Aortic smooth muscle cell (primary cell): ENCODE measurements at places on chromosomes 16 and 17. TPM values are rescaled to one million over a fixed set of nuclear protein-coding genes. Genes with fewer than 3 reads are reported as not detected.

The EZH1 gene
- 14.9 and 15.6 TPM in 2 replicates for total RNA-seq

The ATP2A3 gene
- 0.79 and 2.0 TPM in 2 replicates for total RNA-seq

The CLEC10A gene
- 0.19 TPM in 1 of 2 replicates, not detected in the other for total RNA-seq

The FUS gene
- 35.0 and 37.7 TPM in 2 replicates for total RNA-seq

The ALOX12B gene
- total RNA-seq = not detected in 2 replicates

The HP gene
- not detected in 2 replicates for total RNA-seq

The CHST5 gene
- total RNA-seq = 0.13 TPM in 1 of 2 replicates, not detected in the other

The FAM171A2 gene
- 0.79 and 0.81 TPM in 2 replicates for total RNA-seq

The SEC14L1 gene
- 36.1 and 38.4 TPM in 2 replicates for total RNA-seq

The IL17C gene
- not detected in 2 replicates for total RNA-seq

The TUFM gene
- total RNA-seq = 81.1 and 100 TPM in 2 replicates

The RPL38 gene
- 2,977 and 3,182 TPM in 2 replicates for total RNA-seq

The LITAFD gene
- not detected in 2 replicates for total RNA-seq

The SLFN11 gene
- total RNA-seq = 73.2 and 91.4 TPM in 2 replicates

The SSTR5 gene
- total RNA-seq = 0.12 TPM in 1 of 2 replicates, not detected in the other

The SOX9 gene
- total RNA-seq = 3.0 and 6.7 TPM in 2 replicates

The BICDL2 gene
- total RNA-seq = 0.13 TPM in 1 of 2 replicates, not detected in the other

The ZNHIT3 gene
- total RNA-seq = 20.3 and 26.6 TPM in 2 replicates

The TP53TG3E gene
- not detected in 2 replicates for total RNA-seq

The KRTAP4-4 gene
- not detected in 2 replicates for total RNA-seq

The KRTAP9-2 gene
- not detected in 2 replicates for total RNA-seq

The C16orf78 gene
- not detected in 2 replicates for total RNA-seq

The ZFHX3 gene
- total RNA-seq = 6.6 and 12.9 TPM in 2 replicates

The NXPH3 gene
- total RNA-seq = 4.4 and 7.9 TPM in 2 replicates

The MT2A gene
- 56.0 and 84.2 TPM in 2 replicates for total RNA-seq

The KSR1 gene
- 16.4 and 21.8 TPM in 2 replicates for total RNA-seq

The MPG gene
- 196 and 229 TPM in 2 replicates for total RNA-seq

The SMIM5 gene
- 0.12 TPM in 1 of 2 replicates, not detected in the other for total RNA-seq

The COG4 gene
- 84.4 and 86.8 TPM in 2 replicates for total RNA-seq

The ASPSCR1 gene
- 26.6 and 28.8 TPM in 2 replicates for total RNA-seq

The GRAP gene
- total RNA-seq = 0.25 and 0.79 TPM in 2 replicates

The KCNJ18 gene
- total RNA-seq = not detected in 2 replicates

The EVI2B gene
- 0.13 and 0.19 TPM in 2 replicates for total RNA-seq

The RHOT1 gene
- total RNA-seq = 43.2 and 53.0 TPM in 2 replicates

The CTRB1 gene
- total RNA-seq = not detected in 2 replicates

The TEKT1 gene
- total RNA-seq = not detected in 2 replicates

The KCNH4 gene
- not detected in 2 replicates for total RNA-seq

The ACE gene
- 0.93 and 4.4 TPM in 2 replicates for total RNA-seq

The OTOP2 gene
- total RNA-seq = not detected in 2 replicates

The NUPR1 gene
- total RNA-seq = 22.1 and 37.0 TPM in 2 replicates

The KRT12 gene
- total RNA-seq = not detected in 2 replicates

The DRC7 gene
- total RNA-seq = not detected in 2 replicates
